Stimulated activated CD4-positive, alpha-beta T cell treated with anti-CD3 and anti-CD28 coated beads, TNF-alpha, amount 100 ng/mL, for 24 hours (primary cell): ENCODE measurements at places on chromosomes 1 and 21.

GRCh38 chr1:1732381-1732780 is 8.2 kb upstream of the CDK11A start:
- no peak for DNase-seq

DNA sequence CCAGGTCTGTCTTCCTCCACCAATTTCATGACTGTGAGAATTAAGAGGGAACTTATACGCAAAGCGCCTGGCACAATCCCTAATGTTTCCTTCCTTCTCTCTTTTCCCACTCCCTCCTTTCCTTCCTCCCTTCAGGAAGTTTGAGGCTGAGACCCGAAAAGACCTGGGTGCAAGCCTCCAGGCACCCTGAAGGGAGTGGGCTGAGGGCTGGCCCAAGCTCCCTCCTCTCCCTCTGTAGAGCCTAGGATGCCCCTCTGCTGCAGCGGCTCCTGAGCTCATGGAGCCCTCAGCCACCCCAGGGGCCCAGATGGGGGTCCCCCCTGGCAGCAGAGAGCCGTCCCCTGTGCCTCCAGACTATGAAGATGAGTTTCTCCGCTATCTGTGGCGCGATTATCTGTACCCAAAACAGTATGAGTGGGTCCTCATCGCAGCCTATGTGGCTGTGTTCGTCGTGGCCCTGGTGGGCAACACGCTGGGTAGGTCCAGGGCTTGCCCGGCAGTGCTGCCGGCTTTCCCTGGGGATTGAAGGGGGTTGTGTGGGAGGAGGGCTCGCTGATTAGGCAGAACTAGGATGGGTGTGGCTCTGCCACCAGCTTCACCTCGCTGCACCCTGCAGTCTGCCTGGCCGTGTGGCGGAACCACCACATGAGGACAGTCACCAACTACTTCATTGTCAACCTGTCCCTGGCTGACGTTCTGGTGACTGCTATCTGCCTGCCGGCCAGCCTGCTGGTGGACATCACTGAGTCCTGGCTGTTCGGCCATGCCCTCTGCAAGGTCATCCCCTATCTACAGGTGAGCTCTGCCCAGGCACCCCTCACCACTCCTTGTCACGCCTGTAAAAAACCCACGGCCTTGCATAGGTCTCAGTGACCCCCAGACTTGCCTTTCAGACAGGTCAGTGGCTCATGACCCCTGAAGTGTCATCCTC is 1.7 kb downstream of the HCRTR1 start:
- DNase-seq, result no peak

DNA sequence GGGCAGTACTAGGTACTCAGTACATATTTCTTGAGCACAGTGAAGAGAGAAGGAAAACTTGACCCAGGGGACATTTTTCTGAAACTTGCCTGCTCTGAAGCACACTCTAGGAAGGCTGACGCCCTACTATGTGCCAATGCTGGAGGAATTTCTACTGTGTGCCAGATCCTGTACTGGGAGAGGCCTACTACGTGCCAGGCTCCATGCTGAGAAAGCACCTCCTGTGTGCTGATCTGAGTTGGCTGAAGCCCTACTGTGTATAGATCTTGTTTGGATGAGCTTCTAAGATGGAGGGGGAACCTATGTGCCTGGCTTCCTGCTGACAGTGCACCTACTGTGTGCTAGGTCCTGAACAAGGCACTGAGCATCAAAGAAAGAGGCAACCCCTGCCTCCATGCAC is 86.2 kb downstream of the GRIK3 start:
- DNase-seq, result no peak

DNA sequence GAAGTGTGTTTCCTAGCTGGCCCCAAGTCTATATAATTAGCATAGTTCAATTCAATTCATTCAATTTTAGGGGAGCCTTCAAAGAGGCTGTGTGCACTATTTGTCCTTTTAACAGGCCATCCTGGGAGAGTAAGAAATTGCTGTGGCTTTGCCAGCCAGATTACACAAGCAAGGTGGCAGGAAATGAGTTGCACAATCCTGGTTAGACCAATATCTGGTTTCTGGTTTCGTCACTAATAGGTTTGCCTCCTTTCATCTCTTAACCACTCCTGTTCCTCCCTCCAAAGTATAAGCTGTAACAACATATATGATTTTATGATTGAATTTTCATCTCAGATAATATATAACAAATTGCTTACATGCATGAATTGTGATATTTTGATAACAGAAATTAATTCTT is 84.1 kb upstream of the NEGR1 start:
- DNase-seq, result no peak

- no peak for DNase-seq
These were observed 255.7 kb upstream of the FMN2 start for GRCh38 chr1:239835946-239836440.

GRCh38 chr1:7050751-7051665 is 265.8 kb downstream of the CAMTA1 start:
- no peak for DNase-seq

DNA sequence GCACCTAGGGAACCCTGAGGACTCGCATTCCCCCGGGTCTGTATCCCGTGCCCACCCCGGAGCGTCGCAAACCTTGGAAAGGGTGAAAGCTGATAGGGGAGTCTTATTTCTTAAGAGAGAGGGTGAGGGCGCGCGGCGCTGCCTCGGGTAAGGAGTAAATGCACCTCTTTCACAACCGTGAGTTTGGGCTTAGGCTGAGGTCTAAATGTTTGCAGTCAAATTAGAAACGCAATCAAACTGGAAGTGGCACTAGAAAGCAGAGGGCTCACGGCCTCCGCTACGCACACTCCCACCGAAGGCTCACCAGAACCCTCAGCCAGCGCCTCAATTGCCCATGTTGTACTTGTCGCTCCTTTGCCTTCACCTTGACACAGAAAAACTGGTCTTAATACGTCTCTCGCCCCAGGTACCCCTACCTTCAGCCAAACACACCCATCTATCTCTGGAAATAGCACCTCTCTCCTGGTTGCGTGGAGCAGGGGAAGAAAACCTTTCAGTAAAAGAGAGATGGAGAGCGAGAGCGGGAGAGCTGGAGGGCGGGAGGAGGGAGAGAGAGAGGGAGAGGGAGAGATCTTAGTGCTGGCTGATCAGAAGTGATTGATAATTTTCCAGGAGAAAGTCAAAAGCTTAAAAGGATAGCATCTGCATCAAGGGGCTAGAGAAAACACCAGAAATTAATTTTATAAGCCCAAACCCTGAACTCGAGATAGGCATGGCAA is 1.7 kb upstream of the HLX start:
- no peak for DNase-seq

GRCh38 chr1:116933606-116934515 is 24.1 kb downstream of the PTGFRN start:
- no peak for DNase-seq
